ENCODE measurements at places on chromosomes 11 and 22. TPM values are rescaled to one million over a fixed set of nuclear protein-coding genes. Genes with fewer than 3 reads are reported as not detected.
A peak's percentile ranks its signal among the peaks of the same experiment; 100 is the strongest.

DNA sequence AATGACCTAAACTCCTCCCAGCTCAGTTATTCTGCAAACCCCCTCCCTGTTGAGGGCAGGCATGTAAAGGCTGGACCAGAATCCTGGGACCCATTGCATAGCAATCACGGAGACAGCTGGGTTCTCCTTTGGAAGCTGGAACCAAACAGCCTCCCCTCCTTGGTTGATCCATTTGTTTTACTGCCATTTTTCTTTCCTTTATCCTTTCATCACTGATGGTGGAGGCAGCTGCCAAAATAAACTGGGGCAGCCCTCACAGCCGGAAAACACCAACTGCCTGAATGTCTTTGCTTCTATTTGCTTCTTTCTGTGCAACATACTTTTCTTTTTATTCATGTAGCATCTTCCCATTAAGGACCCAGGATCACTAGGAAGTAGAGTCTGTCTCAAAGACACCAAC, 150.0 kb upstream of the SYT13 start:
- H3K4me3 ChIP-seq: no peak overlapping the region
- H3K27me3 ChIP-seq: no peaks in the 10 kb centered on the region
- no peaks in the 10 kb centered on the region for H3K4me1 ChIP-seq
- H3K36me3 ChIP-seq: no peaks in the 10 kb centered on the region
- DNase-seq: no peak

GRCh38 chr11:64728757-64729365, 5.9 kb upstream of the NRXN2 start:
- no peaks in the 10 kb centered on the region for H3K36me3 ChIP-seq
- no peak overlapping the region for H3K4me3 ChIP-seq
- no peaks in the 10 kb centered on the region for H3K27me3 ChIP-seq
- H3K27ac ChIP-seq: no peak overlapping the region
- H3K4me1 ChIP-seq: no peaks in the 10 kb centered on the region

DNA sequence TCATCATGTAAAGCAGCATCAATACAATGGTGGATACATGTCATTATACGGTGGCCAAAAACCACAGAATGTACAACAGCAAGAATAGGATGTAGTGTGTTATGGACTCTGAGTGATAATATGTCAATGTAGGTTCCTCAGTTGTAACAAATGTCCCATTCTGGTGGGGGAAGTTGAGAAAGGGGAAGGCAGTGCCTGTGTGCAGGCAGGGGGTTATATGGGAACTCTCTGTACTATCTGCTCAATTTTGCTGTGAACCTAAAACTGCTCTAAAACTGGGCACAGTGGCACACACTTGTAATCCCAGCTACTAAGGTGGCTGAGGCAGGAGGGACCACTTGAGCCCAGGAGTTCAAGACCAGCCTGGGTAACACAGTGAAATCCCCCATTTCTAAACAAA, 5.9 kb downstream of the CHKA start:
- no peak overlapping the region for H3K4me3 ChIP-seq
- H3K27ac ChIP-seq: peak overlapping the region; percentile 1
- no peak for DNase-seq
- no peaks in the 10 kb centered on the region for H3K27me3 ChIP-seq
- H3K36me3 ChIP-seq: no peaks in the 10 kb centered on the region

DNA sequence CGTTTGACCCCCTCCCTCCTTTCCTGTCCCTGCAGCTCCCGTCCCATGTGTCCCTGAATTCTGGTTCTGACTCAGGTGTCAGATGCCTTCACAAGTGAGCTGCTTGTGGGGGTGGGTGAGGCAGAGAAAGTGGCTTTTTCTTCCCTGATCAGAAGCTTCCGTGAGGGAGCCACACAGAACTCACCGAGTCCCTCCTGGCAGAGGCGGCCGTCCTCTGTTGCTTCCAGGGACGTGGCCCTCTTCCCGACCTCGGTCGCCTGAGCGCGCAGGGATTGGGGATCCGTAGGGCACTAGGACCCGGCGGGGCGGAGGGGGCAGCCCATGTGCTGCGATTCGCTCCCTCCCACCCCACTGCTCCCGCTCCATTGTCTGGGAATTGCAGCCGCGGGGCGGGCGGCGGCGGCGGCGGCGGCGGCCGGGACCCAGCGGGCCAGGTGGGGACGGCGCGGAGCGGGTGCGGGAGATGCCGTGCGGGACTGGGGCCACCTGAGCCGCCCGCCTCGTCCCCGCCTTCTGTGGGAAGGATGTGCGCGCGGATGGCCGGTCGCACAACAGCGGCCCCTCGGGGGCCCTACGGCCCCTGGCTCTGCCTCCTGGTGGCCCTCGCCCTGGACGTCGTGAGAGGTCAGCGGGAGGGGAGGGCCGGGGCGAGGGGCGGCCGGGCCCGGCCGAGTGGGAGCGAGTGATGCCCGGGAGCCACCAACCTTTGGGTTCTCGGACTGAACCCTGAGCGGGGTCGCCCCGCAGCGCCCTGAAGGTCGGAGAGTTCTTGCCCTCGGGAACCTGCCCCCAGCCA, at the start of gene TMEM132A:
Gene TMEM132A, plus strand, starts transcription at position 351 of the 796 bp plus-strand sequence. Its CDS starts 174 bp downstream, at position 525.
- H3K36me3 ChIP-seq: peaks cover 36% of the 10 kb centered on the region
- H3K4me3 ChIP-seq: no peak within 1 kb of the TSS
- H3K27ac ChIP-seq: no peak within 1 kb of the TSS
- peaks cover 5% of the 10 kb centered on the region for H3K27me3 ChIP-seq
- H3K4me1 ChIP-seq: peaks cover 24% of the 10 kb centered on the region

The OR5AN1 gene
- total RNA-seq: not detected

The HORMAD2 gene
- total RNA-seq: not detected

The PATE4 gene
- total RNA-seq: not detected

- H3K27ac ChIP-seq: no peak overlapping the region
- H3K4me3 ChIP-seq: no peak overlapping the region
- no peaks in the 10 kb centered on the region for H3K4me1 ChIP-seq
- H3K27me3 ChIP-seq: no peaks in the 10 kb centered on the region
- DNase-seq: no peak
Measured at GRCh38 chr11:21480240-21480639, 712.6 kb upstream of the ANO5 start.

DNA sequence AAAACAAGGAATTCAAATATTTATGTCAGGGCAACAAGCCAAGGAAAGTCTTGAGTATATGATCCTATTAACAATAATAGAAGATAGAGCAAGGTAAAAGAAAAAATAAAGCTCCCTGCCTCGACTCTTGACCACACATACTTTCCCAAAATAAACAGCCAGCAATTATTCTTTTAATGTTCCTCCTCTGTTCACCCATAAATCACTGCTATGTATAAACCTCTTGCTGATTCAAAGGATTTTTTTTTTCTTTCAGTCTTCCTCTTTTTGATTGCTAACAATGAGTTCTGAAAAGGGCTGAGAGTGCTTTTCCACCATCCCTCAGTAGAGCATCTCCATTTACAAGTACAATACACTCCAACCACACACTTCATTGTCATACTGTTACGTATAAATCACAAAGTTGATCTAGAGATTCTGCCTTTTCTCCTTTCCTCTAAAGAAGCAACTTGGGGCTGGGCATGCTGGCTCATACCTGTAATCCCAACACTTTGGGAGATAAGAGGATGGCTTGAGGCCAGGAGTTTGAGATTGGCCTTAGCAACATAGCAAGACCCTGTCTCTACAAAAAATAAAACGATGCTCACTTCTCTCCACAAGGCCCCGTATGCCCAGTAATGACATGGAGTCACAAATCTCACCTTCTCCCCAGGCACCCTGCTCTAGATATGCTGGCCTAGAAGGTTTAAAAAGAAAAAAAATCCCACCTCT, 24.0 kb downstream of the RAB30 start:
- DNase-seq: no peak
- no peaks in the 10 kb centered on the region for H3K27me3 ChIP-seq
- peak overlapping the region; percentile 1 for H3K27ac ChIP-seq
- no peak overlapping the region for H3K4me3 ChIP-seq
- peaks cover 20% of the 10 kb centered on the region for H3K4me1 ChIP-seq

The OAF gene
- 39.8 TPM for total RNA-seq

The UBQLN3 gene
- total RNA-seq: 1.6 TPM

- DNase-seq: no peak
- peaks cover 5% of the 10 kb centered on the region for H3K4me1 ChIP-seq
- H3K36me3 ChIP-seq: no peaks in the 10 kb centered on the region
- no peak overlapping the region for H3K27ac ChIP-seq
- no peak overlapping the region for H3K4me3 ChIP-seq
Measured at GRCh38 chr22:22210375-22210774, 34.2 kb upstream of the VPREB1 start.

DNA sequence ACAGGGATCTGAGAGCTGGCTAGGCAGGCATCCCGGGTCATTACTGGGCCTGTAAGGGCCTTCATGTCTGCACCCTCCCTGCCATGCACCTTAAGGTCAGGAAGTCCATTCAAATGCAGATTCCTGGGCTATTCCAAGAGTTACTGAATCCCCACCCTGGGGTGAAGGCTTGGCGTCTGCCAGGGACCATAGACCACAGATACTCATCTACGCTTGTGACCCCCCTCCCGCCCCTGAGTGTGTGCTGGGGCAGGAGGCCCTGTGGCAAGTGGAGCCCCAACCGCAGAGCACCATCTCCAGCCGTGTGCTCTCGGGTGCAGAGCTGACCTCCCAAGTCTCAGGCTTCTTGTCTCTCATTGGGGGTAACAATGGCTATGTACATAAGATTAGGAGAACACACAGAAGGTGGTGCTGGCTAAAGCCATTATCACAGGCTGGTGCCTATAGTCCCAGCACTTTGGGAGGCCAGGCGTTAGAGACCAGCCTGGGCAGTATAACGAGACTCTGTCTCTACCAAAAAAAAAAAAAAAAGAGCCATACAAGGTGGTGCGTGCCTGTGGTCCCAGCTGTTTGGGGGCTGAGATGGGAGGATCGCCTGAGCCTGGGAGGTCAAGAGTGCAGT, 19.1 kb upstream of the KCNQ1OT1 start:
- no peak overlapping the region for H3K4me3 ChIP-seq
- DNase-seq: no peak
- no peaks in the 10 kb centered on the region for H3K27me3 ChIP-seq

The CCT8L2 gene
- total RNA-seq: not detected
